ENCODE measurements at places on chromosomes 2 and 18.

- no peak for DNase-seq
Observed at GRCh38 chr2:8710951-8711350, 29.1 kb downstream of the ID2 start.

DNA sequence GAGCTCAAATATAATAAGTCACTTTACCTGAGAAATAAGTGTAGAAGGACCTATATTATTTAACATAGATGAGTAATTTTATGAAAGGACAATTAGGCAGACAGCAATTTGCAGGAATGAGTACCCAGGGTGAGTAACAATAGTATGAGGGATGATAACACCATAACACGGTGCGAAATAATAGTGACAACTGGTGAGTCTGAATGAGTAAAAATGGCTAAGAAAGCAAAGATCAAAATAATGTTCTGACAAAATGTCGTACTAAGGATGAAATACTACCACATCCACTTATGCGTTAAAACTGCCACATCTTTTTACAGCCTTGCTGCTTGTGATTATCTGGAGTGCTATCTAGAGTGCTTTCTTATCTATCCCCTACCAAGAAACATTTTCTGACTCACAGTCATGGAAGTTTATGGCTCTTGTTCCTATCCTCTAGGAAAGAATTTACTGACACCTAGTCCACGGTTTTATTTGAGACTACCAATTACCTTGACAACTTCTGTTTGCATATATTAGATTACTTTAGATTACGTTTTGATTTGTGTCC lies 929.7 kb downstream of the LRP1B start:
- no peak for DNase-seq

DNA sequence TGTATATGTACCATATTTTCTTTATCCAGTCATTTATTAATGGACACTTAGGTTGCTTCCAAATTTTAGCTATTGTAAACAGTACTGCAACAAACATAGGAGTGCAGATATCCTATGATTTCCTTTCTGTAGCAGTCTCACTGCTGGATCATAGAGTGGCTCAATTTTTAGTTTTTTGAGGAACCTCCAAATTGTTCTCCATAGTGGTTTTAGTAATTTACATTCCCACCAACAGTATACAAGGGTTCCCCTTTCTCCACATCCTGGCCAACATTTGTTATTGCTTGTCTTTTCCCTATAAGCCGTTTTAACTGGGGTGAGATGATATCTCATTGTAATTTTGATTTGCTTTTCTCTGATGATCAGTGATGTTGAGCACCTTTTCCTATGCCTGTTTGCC lies 114.3 kb downstream of the TMEM17 start:
- no peak for DNase-seq

GRCh38 chr2:236380051-236380612 lies 115.9 kb upstream of the ASB18 start:
- DNase-seq, result no peak

- DNase-seq, result no peak
Observed at GRCh38 chr2:188902901-188903491, 71.2 kb upstream of the COL3A1 start.

- DNase-seq, result no peak
Observed at GRCh38 chr18:52236131-52236530, 103.9 kb upstream of the DCC start.

Measured in hematopoietic multipotent progenitor cell treated with erythropoietin and hydrocortisone succinate and interleukin-3 and kit ligand, for 4 days (in vitro differentiated cells).